ENCODE measurements at places on chromosomes 2 and 18. TPM values are rescaled to one million over a fixed set of nuclear protein-coding genes. Genes with fewer than 3 reads are reported as not detected.

CDH2 gene
- 53.8 TPM for total RNA-seq

CCDC88A gene
- total RNA-seq, result 91.4 TPM

GRCh38 chr2:121187982-121188411 is 97.0 kb downstream of the TFCP2L1 start:
- H3K27ac ChIP-seq, result no peak overlapping the region
- H3K36me3 ChIP-seq, result no peaks in the 10 kb centered on the region
- DNase-seq, result no peak
- no peak overlapping the region for H3K4me3 ChIP-seq

DNA sequence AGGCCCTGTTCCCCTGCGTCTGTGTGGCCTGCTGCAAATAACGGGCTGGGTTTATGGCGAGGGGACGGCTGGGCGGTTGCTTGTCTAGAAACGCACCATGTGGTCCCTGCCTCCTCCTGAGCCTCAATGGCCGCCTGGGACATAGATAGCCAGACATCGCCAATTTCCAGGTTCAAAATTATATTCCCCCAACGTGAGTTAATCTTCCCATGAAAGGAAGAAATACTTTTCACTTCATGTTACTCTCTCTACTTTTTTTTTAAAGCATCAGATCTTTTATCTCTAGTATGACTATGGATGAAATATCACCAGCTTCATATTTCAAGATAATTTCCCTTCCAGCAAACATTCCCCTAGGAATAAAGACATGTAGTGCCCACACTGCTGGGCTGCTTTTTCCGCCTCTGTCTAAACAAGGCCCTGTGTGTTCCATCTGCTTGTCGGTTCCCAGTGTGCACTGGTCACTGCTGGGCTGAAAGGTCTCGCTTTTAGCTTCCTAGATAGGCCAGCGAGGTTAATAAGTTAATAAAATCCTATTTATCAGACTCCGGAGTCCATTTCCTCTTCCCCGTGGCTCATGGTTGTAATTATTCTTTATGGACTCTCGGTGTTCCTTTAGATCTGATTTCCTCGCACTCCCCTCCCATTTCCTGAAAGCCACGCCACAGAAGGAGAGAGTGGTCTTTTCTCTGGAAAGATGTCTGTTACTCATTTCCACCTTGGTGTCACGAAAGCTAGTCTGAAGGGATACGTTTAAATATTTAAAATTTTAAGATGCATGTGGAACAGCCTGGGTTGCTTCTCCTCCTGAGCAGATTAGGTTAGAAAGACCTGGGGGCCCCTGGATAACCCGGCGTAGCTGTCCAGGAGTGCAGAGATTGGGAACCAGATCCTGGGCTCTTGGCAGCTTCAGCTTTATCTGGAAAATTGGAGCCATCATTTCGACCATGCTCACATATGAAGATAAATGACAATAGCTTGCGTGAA is 196.6 kb upstream of the COPS8 start:
- DNase-seq, result no peak
- no peaks in the 10 kb centered on the region for H3K36me3 ChIP-seq
- H3K4me1 ChIP-seq, result no peaks in the 10 kb centered on the region
- no peak overlapping the region for H3K4me3 ChIP-seq
- no peaks in the 10 kb centered on the region for H3K27me3 ChIP-seq
